Gastroesophageal sphincter (tissue), 4 donors: ENCODE measurements at places on chromosomes 12 and 14.

DNA sequence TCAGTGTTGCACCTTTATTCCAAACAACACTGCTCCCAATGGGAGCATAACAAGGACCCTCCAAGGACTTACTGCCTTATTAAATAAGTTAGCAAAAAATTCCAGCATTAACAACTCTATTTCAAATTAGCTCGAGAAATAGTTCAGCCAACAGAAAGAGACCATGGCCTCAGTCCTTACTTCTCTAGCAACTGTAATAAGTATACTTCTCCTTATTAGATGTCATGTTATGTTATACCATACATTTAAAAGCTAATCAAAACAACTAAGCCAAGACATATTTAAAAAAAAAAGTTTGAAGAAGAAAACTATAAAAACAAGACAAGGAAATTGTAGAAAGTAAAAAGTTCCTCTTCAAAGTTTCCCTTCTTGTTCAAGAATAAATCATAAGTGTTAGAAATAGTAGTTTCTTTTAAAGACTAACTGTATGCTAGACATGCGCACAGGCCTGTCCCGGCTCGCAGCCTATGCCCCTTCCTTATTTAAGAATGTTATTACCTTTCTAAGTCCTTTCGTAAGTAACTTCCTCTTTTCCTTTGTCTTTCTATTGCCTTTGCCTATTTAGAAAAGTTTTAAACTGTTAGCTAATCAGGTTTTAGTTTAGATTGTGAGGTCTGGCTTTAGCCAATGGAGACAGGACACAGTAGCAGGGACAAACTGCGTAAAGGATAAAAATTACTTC lies 68.6 kb downstream of the RESF1 start:
- ATAC-seq = no peak

- ATAC-seq = peak; percentile 85
Measured at GRCh38 chr14:70934502-70935134, 27.4 kb downstream of the PCNX1 start.

DNA sequence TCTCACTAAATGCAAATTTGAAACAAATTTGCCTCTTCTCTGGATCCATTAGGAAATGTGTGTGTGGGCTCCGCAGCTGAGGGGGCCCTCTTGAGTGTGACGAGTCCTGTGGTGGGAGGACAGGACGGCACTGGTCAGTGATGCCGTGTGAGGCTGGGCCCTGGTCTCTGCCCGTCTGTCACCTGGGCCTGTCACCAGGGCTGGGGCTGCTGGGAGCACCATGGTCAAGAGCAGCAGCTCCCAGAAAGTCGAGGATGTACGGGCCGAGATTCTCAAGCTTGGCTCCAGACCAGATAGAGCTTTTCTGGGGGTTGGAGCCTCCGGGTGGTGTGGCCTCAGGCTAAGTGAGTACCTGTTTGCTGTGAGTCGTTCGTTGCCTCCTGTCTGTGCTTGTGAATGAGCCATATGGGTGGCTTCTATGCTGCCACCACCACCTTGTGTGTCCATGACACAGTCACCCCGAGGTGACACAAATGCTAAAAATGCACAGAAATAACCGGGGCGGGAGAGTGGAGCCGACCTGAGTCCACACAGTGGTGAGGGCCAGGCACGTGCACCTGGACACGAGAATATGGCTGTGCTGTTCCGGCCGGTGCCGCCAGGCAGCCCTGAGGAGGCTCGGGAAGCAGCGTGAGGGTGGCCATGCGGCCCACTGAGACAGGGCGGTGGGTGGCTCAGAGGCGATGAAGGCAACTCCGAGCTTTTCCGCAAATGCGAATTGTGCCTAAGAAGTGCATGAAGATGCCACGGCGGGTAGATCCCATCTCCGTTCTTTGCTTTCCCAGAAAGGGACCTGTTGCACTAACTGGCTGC lies 8.7 kb downstream of the PGAM5 start:
- ATAC-seq = no peak

GRCh38 chr14:59768855-59769375 lies 101.7 kb downstream of the RTN1 start:
- no peak for ATAC-seq

DNA sequence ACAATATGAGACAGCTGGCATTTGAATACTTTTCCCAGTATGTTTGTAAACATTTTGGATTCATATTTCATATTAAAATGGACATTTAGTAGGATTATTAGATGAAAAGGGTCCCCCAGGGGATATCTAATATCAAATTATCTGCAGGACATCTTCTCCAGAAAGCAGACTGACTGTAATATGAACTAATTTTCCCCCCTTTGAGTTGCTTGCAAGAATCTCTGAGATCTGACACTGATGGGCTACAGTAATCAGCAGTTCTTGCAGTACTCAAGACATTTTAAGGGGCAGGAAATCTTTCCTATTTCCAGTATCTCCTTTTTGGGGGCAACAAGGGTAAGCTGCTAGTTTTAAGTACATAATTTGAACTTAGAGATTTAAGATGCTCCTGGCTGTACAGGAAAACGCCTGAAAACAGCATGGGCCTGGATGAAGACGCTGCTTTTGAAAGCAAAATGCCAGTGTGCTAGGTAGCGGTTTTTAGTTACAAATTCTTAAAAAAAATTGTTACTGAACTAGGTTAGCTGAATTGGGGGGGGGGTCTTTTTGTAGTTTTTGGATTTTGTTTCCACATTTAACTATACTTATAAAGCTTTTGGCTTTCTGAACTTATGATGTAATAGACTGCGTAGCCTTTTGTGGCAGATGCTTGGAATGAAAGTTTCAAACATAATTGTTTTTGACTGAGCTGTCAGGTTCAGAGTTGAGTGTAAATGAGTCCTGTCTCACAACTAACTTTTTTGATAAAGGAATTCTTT lies 2.2 kb downstream of the FRMD6 start:
- ATAC-seq = no peak

DNA sequence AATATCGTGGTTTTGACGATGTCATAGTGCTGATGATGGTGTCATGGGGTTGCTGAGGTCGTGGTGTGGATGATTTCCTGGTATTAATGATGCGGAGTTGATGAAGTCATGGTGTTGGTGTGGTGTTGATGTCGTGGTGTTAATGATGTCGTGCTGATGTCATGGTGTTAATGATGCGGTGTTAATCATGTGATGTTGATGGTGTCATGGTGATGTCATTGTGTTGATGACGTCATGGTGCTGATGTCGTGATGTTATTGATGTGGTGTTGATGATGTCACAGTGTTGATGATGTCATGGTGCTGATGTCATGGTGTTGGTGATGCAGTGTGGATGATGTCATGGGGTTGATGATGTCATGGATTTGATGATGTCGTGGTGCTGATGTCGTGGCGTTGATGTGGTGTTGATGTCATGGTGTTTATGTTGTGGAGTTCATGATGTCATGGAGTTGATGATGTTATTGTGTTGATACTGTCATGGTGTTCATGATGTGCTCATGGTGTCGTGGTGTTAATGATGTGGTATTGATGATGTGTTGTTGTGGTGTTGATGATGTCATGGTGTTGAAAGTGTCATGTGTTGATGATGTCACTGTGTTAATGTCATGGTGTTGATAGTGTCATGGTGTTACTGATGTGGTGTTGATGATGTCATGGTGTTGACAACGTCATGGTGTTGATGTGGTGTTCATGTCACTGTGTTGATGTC lies 48.5 kb upstream of the RIMBP2 start:
- ATAC-seq = no peak

- ATAC-seq = no peak
Measured at GRCh38 chr14:101181446-101182313, 278.2 kb upstream of the RTL1 start.

GRCh38 chr12:54215989-54216796 lies 27.4 kb upstream of the SMUG1 start:
- no peak for ATAC-seq

DNA sequence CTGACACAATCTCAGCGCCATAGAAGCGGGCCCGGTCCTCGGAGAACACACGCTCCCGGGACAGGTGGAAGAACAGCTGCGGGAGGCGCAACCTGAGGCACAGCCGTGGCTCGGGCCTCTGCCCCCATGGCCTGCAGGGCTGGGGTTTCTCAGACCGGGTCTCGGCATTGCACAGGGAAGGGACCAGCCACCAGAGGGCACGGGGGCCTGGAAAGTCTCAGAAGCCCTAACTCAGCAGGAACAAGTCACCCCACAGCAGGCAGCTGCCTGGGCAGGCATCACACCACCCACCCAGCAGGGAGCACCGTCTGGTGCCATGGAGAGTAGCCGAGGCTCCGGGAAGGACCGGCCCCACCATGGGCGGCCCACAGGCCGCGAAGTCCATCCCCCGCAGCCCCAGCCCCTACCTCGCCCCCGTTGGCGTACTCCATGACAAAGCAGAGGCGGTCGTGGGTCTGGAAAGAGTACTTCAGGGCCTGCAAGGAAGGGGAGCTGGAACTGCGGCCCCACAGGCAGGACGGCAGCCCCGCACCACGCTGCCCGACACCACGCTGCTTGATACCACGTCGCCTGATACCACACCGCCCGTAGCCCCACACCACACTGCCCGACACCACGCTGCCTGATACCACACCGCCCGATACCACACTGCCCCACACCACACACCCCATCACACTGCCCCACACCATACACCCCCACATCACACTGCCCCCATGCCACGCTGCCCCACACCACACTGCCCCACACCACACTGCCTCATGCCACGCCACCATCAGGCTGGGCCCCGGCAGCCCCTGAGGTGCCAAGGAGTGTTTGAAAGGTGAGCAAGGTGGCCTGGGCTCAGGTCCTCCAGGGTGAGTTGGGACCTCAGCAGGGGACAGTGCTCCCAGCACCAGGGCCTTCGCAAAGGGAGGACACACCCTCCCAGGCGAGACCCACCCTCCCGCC lies 20.8 kb downstream of the SIVA1 start:
- no peak for ATAC-seq

- peak; percentile 38 for ATAC-seq
Measured at GRCh38 chr12:96233168-96233567, 39.0 kb downstream of the ELK3 start.

DNA sequence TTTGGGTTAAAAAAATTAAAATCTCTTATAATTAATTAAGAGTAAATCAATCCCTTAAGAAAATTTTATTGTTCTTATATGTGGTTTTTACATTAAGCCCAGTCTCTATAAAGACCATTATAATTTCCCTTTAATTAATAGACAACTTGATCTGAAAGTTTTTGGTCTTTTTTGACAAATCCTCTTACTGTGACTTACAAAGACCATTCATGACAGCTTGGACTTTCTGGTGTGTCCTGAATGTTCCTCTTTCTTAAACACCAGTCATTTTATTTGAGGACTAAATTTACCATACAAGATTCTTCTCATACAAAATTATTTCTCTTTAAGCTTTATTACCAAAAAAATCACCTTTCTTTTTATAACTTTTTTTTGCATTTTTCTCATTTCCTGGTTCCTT lies 368.3 kb downstream of the ADGRD1 start:
- no peak for ATAC-seq
